NCI-H2171 treated with DMSO at 0.1 percent for 48 hours (cell line): ENCODE measurements at places on chromosomes 4 and X.

DNA sequence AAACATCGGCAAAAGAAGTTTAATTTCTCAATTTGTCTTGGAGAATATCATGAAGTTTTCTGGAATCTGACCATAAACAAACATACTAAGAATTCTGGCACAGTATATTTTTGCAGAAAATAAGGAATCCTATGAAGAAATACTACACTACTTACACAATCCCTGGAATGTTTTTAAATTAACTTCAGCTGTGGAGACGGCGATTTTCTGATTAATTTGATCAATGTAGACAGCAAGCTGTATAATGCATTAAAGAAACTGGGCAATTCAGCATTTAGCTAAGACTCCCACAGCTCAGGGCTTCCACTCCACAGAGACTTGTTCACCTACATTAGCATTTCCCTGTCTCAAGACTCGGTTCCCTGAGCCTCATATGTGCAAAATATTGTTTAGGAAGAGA, 12.2 kb downstream of the EGFL6 start:
- no peak for DNase-seq

- no peak for DNase-seq
Observed at GRCh38 chr4:7778510-7779431, 160.9 kb downstream of the AFAP1 start.

GRCh38 chrX:118016422-118016821, 100.2 kb downstream of the KLHL13 start:
- DNase-seq = no peak

- peak; percentile 41 for DNase-seq
Observed at GRCh38 chr4:114116861-114117260, 137.4 kb upstream of the ARSJ start.

- DNase-seq = no peak
Observed at GRCh38 chr4:100497791-100498190, 20.0 kb downstream of the EMCN start.

GRCh38 chrX:72644946-72645345, 69.2 kb downstream of the PHKA1 start:
- no peak for DNase-seq

- no peak for DNase-seq
Observed at GRCh38 chr4:6732441-6733357, 16.7 kb downstream of the BLOC1S4 start.

GRCh38 chr4:161714931-161715330, 448.9 kb downstream of the FSTL5 start:
- no peak for DNase-seq

- DNase-seq = no peak
Observed at GRCh38 chr4:153114771-153115321, 89.4 kb upstream of the TRIM2 start.
